GM04504 (cell line): ENCODE measurements at places on chromosomes 3 and 15.
A peak's percentile ranks its signal among the peaks of the same experiment; 100 is the strongest.

- no peak for DNase-seq
Measured at GRCh38 chr3:126289096-126289495, 68.1 kb downstream of the KLF15 start.

- no peak for DNase-seq
Measured at GRCh38 chr3:105927741-105928140, 58.9 kb upstream of the CBLB start.

- DNase-seq = no peak
Measured at GRCh38 chr3:171335559-171335958, 124.6 kb downstream of the TNIK start.

DNA sequence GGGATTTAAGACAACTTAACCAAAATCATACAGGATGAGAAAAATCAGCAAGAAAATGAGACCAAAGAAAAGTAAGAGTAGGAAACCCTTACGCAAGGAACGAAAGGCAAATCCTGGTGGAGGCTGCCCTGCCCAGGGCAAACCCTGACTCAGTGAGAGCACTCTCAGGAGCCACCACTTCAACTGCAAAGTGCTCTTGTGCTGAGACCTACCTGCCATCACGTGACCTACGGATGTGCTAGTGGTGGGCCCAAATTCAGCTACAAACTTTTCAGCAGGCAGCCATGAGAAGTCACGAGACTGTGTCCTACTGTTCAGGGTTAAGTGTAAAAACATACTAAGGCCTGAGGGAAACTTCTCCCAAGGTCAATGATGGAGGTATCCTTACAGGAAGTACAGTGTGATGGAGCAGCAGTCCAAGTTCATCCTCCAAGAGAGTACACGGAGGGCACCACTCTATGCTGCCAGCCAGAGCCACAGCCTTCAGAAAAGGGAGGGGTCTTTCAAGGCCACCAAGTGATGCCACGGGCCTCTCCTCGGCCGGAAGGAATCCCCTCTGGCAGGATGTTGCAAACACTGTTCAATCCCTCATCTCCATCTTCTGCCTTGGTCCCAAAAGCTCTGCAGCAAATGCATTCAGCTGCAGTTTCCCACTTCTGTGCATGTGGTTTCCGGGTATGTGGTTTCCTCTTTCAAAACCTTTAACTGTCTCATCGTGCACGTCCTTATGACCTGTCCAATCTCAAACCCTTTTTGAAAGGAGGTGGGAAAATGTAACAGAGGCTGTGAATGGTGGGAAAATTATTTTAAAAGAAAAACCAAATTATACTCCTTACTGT, 9.5 kb downstream of the CHSY1 start:
- DNase-seq = peak; percentile 36

- DNase-seq = peak; percentile 66
Measured at GRCh38 chr3:8793242-8793641, 23.8 kb upstream of the OXTR start.

GRCh38 chr15:40045572-40046217, 6.7 kb upstream of the SRP14 start:
- DNase-seq = no peak

- DNase-seq = no peak
Measured at GRCh38 chr15:43845421-43845820, 18.6 kb downstream of the WDR76 start.

DNA sequence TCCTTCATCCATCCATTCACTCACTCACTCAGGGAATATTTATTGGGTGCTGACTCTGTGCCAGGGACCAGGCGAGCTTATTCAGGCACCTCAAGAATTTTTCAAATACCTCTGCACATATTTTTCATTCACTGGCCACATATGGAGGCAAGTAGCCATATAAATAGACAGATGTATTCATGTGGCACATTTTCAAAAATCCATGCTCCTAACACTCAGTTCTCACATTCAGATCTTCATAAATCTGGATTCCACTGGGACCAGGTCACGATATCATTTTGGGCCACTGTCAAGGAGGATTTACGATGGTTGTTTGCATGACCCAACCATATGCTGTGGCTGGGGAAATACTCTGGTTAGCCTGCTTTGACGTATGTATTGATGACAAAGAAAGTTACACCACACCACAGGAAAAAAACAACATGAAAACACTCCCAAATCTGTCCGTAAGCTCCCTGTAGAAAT, 241.8 kb upstream of the LRTM1 start:
- DNase-seq = peak; percentile 100

- no peak for DNase-seq
Measured at GRCh38 chr3:99997293-99997692, 117.0 kb downstream of the FILIP1L start.

DNA sequence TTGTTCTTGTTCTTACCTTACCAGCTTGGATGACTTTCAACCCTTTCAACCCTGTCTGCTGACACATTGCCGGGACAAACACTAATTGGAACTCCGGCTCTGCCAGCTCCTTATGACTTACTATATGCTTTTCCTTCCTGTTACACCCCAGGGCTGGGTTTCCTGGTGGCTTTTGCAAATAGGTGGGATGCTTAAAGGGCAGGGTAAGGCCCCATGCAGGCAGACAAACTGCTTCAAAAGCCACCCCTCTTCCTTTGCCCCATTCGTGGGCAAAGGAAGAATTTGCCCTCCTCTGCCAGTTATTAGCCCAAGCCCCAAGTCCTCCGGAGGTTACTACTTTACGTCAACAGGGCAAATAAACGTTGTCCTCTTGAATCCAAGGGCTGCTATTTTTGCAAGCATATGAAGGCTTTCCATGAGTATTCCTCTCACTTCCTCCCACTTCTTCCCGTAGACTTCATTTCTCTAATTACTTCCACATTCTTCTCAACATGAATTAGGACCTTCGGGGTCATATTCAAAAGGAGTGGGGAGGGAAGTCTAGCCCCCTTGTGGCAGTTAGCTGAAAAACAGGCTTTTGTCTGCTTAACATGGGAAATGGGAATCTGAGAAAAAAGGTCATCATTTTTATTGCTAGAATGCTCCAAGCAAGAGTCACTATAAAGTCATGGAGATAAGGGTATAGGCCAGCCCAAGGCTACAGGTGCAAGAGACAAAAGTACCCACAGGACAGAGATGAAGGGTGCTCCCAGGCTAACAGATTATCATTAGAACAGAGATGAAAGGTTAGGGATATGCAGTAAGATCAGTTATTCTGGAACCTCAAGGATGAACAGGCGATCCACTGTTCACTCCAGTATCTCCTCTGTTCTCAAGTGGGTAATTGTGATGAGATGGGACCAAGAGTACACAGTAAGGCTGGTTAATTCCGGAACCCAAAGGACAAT, 56.3 kb upstream of the FSTL1 start:
- peak; percentile 60 for DNase-seq
